Globus pallidus (tissue), 1 donor: ENCODE measurements at places on chromosomes 4 and X.
A peak's percentile ranks its signal among the peaks of the same experiment; 100 is the strongest.

DNA sequence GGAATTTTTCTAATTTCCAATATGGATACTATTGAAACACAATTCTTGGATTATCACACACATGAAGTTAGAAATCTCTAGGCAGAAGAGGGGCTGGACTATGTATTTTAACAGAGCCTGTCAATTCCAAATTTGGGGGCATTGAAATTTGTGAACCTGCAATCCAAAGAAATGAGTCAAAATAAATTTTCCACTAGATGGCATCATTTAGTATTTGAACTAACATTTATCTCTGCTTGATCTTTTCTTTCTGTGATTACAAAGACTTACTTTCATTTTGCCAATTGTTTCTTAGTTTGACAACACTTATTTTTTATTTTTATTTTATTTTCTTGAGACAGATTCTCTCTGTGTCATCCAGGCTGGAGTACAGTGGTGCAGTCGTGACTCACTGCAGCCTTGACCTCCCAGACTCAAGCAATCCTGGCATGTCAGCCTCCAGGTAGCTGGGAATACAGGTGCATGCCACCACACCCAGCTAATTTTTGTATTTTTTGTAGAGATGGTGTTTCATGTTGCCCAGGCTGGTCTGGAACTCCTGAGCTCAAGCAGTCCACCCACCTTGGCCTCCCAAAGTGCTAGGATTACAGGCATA, 2.7 kb upstream of the PYURF start:
- peak; percentile 12 for DNase-seq

- peak; percentile 50 for DNase-seq
Measured at GRCh38 chr4:94595880-94596483, 144.2 kb downstream of the PDLIM5 start.

DNA sequence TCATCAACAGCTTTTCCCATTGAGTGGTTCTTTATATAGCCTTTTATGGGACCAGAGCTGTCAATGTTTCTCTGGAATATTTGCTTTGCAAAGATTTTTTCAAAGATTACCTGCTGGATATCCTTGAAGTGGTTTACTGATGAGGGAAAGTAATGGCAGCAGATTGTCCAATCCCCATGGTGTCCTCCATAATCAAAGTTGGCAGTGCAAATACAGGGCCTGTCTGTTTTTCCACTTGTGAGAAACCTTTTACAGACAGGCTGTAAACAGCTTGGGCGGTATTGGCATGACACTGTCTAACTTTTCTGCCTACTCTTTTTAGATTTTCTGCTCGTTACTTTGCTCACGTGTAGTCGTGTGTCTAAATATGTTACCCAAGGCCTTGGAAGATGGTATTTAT, 641.9 kb upstream of the NR3C2 start:
- DNase-seq = no peak

DNA sequence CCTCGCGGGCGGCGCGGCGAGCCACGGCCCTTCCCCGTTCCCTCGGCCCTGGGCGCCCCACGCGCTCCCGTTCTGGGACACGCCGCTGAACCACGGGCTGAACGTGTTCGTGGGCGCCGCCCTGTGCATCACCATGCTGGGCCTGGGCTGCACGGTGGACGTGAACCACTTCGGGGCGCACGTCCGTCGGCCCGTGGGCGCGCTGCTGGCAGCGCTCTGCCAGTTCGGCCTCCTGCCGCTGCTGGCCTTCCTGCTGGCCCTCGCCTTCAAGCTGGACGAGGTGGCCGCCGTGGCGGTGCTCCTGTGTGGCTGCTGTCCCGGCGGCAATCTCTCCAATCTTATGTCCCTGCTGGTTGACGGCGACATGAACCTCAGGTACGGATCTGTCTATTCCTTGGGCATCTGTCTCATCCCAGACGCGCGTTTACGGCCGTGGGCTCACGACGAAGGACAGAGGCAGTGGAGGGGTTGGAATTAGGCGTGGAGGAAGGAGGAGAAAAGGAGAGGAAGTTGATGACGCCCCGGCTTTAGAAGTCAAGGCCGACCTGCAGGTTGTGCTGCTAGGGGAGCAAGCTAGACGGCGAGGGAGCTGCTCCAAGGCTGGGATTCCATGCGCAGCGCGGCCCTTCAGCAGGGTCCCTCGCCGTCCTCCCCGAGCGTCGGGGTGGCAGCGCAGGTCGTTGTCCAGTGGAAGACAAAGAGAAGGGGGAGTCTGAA, 792 bp downstream of the SLC10A4 start:
- no peak for DNase-seq

DNA sequence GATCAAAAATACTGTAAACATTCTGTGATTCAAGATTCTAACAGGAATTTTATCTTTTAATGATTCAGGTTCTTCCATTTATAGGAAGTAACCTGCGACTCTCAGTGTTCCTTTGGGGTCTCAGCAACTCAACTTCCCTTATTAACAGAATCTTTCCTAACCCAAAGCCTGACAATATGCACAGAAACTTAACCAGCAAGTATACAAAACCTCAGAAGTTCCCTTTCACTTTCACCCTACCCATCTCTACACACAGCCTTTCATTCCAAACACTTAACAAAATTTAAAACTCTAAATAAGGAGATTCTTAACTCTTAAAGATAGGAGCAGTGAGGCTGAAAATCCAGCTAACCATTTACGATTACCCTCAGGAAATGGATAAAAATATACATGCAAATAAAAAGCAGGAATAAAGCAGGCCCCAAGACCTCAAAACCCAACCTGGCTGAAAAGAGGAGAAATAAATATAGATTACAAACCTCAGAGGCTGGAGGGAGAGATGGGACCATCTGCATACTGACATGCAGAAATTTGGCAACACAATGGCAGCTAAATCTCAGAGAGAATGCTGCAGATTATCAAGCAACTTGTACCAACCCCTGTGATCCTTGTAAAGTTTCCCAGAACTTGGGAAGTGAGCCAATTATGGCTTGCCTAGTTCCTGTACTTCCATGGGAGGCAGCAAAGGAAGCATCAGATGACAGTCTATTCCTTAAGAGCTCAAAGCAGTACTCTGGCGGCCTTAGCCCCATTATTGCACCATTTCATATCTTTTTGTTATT, 101.0 kb downstream of the ATP11C start:
- DNase-seq = no peak

- DNase-seq = peak; percentile 11
Measured at GRCh38 chr4:151866592-151866918, 105.7 kb upstream of the GATB start.

- no peak for DNase-seq
Measured at GRCh38 chr4:108170631-108171338, 2.1 kb upstream of the LEF1 start.

- no peak for DNase-seq
Measured at GRCh38 chrX:70042399-70043371, 7.1 kb downstream of the AWAT2 start.

GRCh38 chrX:150475461-150475860, 93.0 kb upstream of the MTM1 start:
- DNase-seq = no peak

DNA sequence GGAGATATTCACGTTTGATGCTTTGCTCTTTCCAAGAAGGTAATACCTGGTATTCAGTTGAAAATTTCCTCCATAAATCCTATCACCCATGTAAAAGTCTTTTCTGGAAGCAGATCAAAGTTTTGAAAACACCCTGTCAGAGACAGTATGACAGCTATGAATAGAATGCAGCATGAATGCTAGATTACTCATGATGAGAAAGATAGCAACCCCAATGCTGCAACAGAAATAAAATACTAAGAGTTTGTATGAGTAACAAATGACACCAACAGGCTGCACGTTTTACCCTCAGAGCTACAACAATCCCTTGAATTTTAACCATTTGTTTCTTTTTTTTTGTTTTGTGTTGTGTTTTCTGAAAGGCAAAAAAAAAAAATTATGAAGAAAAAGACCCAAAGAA, 108.6 kb downstream of the ARHGAP6 start:
- no peak for DNase-seq

DNA sequence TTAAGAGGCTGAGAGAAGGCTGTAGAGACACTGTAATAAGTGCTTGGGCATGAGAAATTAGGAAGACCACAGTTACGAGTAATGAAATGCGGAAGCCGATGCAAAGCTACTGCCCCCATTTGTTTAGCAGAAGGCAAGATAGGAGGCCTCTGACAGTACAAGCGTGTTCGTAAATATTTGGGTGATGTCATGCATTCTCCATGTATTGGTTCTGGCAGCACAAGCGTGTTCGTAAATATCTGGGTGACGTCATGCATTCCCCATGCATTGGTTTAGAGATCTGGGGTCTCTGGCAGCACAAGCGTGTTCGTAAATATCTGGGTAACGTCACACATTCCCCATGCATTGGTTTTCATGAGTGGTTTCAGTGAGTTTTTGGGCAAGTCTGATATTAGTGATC, 661.5 kb upstream of the FRG1 start:
- no peak for DNase-seq

DNA sequence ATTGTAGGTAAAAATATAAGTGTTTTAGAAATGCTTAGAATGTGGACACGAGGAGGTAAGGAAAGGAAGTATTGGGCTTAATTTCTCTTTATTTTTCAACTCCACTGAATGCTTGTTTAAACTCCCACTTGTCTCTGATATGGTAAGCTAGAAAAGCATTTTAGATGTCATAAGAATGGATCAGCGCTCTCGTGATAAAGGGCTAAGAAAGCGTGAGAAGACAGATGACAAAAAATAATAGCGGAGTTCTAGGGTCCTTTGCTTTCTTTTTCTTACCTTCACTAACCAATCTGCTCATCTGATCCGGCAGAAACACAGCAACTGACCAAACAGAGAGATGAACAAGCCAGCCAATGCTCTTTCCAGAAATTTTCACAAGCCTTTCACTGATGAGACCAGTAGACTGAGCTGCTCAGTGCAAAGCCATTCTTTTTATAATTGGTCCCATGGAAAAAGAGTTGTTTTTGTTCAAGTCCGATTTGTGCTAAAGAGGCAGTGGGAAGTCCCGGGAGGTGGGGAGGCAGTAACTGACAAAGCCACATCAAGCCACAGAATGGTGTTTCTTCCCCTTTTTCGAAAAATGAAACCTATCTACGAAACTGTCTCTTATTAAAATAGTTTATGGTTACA, at the start of gene TASL:
Gene TASL (minus strand): TSS at position 405 of the 630 bp plus-strand sequence. CDS start 17,411 bp downstream, outside the sequence.
- DNase-seq = no peak

- no peak for DNase-seq
Measured at GRCh38 chr4:76998251-76998901, 48.8 kb downstream of the SEPTIN11 start.

GRCh38 chr4:71379126-71379525, 40.3 kb downstream of the SLC4A4 start:
- DNase-seq = no peak

DNA sequence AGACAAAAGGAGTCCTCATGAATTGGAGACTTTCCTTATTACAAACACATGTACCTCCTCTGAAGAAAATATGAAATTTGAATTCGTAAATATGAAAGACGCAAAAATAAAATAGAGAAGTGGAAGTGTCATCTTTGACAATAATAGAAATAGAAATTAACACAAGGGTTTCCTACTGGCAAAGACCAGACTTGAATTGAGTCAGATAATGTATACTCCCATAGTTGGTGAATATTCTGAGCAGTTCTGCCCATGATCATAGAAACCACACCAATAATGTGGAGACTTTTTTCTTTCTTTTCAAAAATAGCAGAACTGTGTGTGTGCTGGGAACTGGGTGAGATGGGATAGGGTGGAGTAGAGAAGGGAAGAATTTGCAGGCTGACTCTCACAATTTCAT, 277.7 kb upstream of the TET2 start:
- DNase-seq = no peak

GRCh38 chrX:78958419-78959116, 13.4 kb downstream of the P2RY10 start:
- DNase-seq = no peak

GRCh38 chr4:124803026-124803425, 90.5 kb upstream of the ANKRD50 start:
- no peak for DNase-seq

DNA sequence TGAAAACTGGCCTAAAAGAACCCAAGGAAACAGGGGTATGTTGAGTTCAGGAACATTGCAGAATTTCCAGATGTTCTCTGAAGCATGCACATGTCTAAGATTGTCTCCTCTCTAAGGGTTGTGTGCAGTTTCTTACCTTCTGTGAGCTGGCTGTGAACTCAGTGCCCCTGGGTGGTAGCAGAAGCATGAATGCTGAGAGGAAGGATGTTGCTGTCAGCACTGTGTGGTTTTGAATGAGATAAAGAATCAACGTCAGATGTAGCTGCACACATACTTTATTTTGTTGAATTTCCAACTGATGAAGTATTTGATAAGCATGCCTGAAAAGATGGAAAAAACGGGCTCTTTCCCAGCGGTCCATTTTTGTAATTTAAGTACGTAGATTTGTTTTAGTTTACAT, 23.8 kb upstream of the CD38 start:
- no peak for DNase-seq

DNA sequence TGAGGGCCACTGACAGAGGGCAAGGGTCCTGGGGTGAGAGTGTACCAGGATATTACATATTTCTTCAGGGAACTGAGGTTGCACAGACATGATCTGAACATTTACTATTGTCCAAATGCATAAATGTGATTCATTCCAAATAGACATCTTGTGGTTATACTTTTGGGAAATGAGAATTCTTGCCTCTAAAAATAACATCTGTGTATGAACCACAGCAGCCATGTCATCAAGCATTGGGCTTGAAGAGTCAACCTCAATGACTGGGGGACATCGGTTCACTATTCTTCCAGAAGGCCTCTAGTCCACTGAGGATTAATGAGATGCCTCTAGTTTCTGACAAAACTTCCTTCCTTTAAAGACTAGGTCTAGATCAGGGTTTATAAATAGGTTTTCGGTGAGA, 193.1 kb upstream of the GPC4 start:
- no peak for DNase-seq

DNA sequence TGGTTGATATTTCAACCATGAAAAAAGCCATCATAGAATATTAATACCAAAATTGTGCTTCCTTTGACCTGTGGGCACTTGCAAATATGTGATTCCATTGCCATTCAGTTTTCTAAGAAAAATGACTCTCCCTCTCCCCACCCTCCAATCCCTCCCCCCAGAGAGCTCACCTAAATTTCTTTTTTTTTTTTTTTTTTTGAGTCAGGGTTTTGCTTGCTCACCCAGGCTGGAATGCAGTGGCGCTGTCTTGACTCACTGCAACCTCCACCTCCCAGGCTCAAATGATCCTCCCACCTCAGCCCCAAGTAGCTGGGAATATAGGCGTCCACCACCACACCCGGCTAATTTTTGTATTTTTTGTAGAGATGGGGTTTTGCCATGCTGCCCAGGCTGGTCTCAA, 47.0 kb downstream of the SNX25 start:
- DNase-seq = no peak

GRCh38 chr4:168841000-168841671, 168.9 kb downstream of the CBR4 start:
- no peak for DNase-seq

DNA sequence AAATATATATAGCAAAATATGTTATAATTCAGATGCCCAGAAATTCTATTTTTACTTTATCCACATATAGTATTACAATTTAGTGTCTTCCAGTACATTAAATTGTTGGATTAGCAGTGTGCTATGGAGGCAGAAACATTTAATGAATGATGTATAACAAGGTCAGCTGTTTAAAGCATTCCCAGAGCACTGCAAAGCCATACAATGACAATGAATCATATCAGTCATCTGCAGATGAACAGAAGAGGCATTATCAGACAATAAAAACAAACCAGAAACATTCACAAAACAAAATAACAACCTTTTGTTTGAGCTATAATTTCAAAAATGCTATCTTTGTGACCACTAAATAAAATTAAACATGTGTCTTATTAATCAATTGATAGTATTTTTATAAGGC, 524.2 kb downstream of the FAT4 start:
- peak; percentile 41 for DNase-seq
